Naive B cell (primary cell): ENCODE measurements at places on chromosomes 12 and 14. TPM values are rescaled to one million over a fixed set of nuclear protein-coding genes. Genes with fewer than 3 reads are reported as not detected.
A peak's percentile ranks its signal among the peaks of the same experiment; 100 is the strongest.

DNA sequence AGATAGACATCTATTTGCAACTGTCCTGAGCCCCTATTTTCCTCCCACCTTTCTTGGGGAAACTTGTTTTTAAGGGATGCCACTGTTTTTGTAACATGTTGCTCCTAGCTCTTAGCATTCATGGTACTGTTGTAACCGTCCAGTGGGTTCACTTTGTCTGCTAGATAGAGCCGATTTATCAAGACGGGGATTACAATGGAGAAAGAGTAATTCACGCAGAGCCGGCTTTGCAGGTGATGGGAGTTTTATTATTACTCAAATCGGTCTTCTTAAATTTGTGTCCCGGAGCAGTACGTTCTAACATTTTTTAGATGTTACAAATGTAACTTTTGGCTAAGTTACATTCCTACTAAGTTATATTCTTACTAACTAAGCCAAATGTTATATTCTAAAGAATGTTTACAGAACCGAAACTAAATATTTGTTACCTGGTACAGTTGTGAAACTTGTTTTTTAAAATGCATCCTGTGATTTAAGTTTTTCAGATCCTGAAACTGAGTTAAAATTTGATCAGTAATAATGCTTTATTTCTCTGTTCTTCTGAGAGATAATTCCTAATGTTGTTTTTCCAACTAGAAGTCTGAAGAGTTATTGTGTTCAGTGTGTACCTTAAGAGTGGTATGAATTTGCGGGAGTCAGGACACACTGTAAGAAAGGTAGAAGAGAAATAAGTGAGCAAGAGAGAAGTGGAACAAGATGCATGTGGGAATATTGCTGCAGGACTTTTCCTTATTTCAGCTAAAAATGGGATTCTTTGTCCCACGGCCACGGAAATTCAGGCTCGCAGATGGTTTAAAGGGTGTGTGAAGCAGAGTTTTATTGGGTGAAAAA, 20.6 kb upstream of the CLEC2D start:
- peak; percentile 19 for DNase-seq
- H3K4me3 ChIP-seq = peak overlapping the region; percentile 99
- peak overlapping the region; percentile 98 for H3K27ac ChIP-seq

LETMD1 gene
- polyA plus RNA-seq = 27.8 TPM

- no peak overlapping the region for H3K27ac ChIP-seq
- no peaks in the 10 kb centered on the region for H3K4me1 ChIP-seq
- no peak overlapping the region for H3K4me3 ChIP-seq
- H3K36me3 ChIP-seq = peaks cover 18% of the 10 kb centered on the region
- no peak for DNase-seq
- peaks cover 38% of the 10 kb centered on the region for H3K27me3 ChIP-seq
Measured at GRCh38 chr14:99707420-99707819, 23.3 kb downstream of the CYP46A1 start.

RNF212B gene
- not detected for polyA plus RNA-seq

- H3K27me3 ChIP-seq = no peaks in the 10 kb centered on the region
- no peak overlapping the region for H3K4me3 ChIP-seq
- H3K4me1 ChIP-seq = no peaks in the 10 kb centered on the region
- DNase-seq = no peak
- H3K36me3 ChIP-seq = no peaks in the 10 kb centered on the region
Measured at GRCh38 chr12:98020376-98020775, 495.0 kb upstream of the TMPO start.

GRCh38 chr12:119374635-119375034, 40.1 kb downstream of the CCDC60 start:
- H3K4me1 ChIP-seq = no peaks in the 10 kb centered on the region
- H3K4me3 ChIP-seq = no peak overlapping the region
- no peak overlapping the region for H3K27ac ChIP-seq
- no peaks in the 10 kb centered on the region for H3K36me3 ChIP-seq

TMCC3 gene
- 8.4 TPM for polyA plus RNA-seq

DNA sequence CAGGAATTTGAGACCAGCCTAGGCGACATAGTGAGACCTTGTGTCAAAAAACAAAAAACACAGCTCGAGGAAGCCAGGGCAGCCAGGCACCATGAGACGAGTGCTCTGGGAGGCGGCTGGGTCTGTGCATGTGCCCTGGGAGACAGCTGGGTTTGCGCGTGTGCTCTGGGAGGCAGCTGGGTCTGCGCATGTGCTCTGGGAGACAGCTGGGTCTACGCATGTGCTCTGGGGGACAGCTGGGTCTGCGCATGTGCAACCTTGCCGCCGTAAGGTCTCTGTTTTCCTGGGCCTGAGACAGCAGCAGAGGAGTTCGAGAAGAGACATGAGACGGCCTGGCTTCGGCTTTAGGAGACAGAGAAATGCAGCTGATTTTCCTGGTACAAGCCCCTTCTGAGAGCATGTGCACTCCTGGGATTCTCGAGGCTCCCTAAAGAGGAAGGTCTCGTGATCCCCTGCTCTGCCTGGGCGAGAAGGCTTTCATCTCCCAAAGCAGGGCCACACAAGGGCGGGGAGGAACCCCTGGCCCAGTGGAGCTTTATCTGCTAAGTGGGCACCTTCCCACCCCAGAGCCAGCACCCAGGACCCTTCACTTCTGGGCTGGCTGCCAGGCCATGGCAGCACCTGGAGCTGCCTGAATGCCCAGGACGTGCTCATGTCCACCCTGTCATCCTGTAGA, 3.5 kb upstream of the BDKRB1 start:
- peak overlapping the region; percentile 66 for H3K27ac ChIP-seq
- DNase-seq = no peak
- no peaks in the 10 kb centered on the region for H3K36me3 ChIP-seq
- no peak overlapping the region for H3K4me3 ChIP-seq

DNA sequence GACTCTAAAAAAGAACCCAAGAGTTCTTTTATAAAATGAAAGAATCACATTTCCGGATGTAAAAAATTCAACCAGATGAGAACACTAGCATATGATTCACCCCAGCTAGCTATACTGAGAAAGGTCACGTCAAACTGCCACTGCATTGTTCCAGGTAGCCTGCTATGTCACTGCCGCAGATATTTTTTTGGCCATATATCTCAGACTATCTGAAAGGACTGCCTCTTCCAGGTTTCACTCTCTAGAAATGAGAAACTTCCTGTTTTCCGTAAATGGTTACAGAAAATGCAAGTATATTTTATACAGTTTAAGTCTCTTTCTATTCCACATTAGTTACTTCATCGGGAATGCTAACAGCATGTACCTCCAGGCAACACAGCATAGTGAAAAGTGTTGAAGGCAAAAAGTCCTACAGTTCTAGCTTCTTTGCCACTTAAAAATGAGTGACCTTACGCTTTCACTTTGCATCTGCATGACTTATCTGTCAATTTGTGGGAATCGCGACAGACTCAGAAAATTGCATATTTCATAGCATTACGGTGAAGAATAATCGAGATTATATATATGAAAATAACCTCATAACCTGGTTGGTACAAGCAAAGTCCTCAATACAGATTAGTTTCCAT, 105.2 kb downstream of the MED13L start:
- no peaks in the 10 kb centered on the region for H3K27me3 ChIP-seq
- peaks cover 49% of the 10 kb centered on the region for H3K4me1 ChIP-seq
- DNase-seq = peak; percentile 23
- no peaks in the 10 kb centered on the region for H3K36me3 ChIP-seq
- peak overlapping the region; percentile 62 for H3K4me3 ChIP-seq

DNA sequence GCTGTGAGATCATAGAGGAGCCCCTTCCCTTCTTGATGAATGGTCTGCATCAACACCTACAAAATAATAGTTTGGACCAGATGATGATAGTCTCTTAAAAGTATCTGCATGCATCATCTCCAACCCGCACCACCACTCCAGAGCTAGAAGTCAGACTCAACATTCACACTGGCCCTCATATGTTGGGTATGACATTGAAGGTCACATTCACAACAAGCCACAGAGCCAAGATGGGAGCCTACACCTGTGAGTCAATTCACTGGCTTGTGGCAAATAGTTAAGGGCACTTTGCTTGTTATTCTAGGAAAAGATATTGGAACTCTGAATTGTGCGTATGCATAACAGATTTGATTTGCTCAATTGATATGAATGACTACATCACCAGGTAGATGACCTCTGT, 1197.9 kb downstream of the VRK1 start:
- DNase-seq = no peak
- H3K27me3 ChIP-seq = no peaks in the 10 kb centered on the region
- no peak overlapping the region for H3K4me3 ChIP-seq
- no peaks in the 10 kb centered on the region for H3K4me1 ChIP-seq
- H3K27ac ChIP-seq = no peak overlapping the region
- no peaks in the 10 kb centered on the region for H3K36me3 ChIP-seq

PLBD1 gene
- polyA plus RNA-seq = 0.39 TPM

DNA sequence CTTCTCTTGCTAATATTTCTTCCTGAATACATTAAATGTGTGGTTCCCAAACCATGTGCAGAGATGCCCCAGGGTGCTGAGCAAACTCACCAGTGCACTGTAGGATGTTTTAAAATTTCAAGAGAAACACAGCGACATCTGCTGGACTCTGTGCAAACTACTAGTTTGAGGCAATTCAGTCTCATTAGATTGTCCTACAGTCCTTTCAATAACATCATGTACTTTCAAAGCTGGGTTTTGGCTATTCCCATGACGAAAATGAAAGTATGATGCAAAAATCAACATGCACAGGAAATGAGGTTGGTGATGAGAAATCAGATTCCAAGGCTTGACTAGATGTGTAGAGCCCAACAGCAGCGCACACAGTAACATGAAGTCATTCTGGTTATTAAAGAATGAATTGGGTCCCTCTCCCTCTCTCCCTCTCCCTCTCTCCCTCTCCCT, 66.3 kb downstream of the CLIP1 start:
- no peaks in the 10 kb centered on the region for H3K4me1 ChIP-seq
- no peak overlapping the region for H3K4me3 ChIP-seq
- H3K36me3 ChIP-seq = peaks cover 14% of the 10 kb centered on the region

AQP2 gene
- polyA plus RNA-seq = not detected
